Fibroblast of lung (primary cell): ENCODE measurements at places on chromosomes 3 and 15. TPM values are rescaled to one million over a fixed set of nuclear protein-coding genes. Genes with fewer than 3 reads are reported as not detected.
A peak's percentile ranks its signal among the peaks of the same experiment; 100 is the strongest.

- H3K4me3 ChIP-seq = no peak overlapping the region
- H3K36me3 ChIP-seq = no peaks in the 10 kb centered on the region
- no peaks in the 10 kb centered on the region for H3K4me1 ChIP-seq
- no peaks in the 10 kb centered on the region for H3K27me3 ChIP-seq
- H3K27ac ChIP-seq = no peak overlapping the region
- DNase-seq = no peak
Observed at GRCh38 chr15:90214553-90215196, 13.5 kb downstream of the SEMA4B start.

- H3K36me3 ChIP-seq = no peaks in the 10 kb centered on the region
- H3K4me1 ChIP-seq = no peaks in the 10 kb centered on the region
- H3K27ac ChIP-seq = no peak overlapping the region
- no peak for DNase-seq
- H3K27me3 ChIP-seq = no peaks in the 10 kb centered on the region
Observed at GRCh38 chr3:150527464-150528255, 18.6 kb downstream of the SERP1 start.

GRCh38 chr15:36810656-36811449 is 231.4 kb downstream of the CDIN1 start:
- H3K27me3 ChIP-seq = no peaks in the 10 kb centered on the region
- no peak overlapping the region for H3K27ac ChIP-seq
- no peaks in the 10 kb centered on the region for H3K36me3 ChIP-seq
- DNase-seq = no peak
- no peak overlapping the region for H3K4me3 ChIP-seq

LACTB gene
- 22.6 and 29.2 TPM in 2 replicates for total RNA-seq

GRCh38 chr3:161403251-161403650 is 31.9 kb upstream of the SPTSSB start:
- no peaks in the 10 kb centered on the region for H3K4me1 ChIP-seq
- H3K4me3 ChIP-seq = no peak overlapping the region
- DNase-seq = no peak
- H3K27ac ChIP-seq = no peak overlapping the region
- no peaks in the 10 kb centered on the region for H3K36me3 ChIP-seq
- H3K27me3 ChIP-seq = no peaks in the 10 kb centered on the region

GRCh38 chr3:46878781-46879436 is 1.4 kb downstream of the PTH1R start:
- DNase-seq = no peak
- no peak overlapping the region for H3K27ac ChIP-seq
- peaks cover 43% of the 10 kb centered on the region for H3K27me3 ChIP-seq
- H3K36me3 ChIP-seq = no peaks in the 10 kb centered on the region
- H3K4me3 ChIP-seq = no peak overlapping the region

DNA sequence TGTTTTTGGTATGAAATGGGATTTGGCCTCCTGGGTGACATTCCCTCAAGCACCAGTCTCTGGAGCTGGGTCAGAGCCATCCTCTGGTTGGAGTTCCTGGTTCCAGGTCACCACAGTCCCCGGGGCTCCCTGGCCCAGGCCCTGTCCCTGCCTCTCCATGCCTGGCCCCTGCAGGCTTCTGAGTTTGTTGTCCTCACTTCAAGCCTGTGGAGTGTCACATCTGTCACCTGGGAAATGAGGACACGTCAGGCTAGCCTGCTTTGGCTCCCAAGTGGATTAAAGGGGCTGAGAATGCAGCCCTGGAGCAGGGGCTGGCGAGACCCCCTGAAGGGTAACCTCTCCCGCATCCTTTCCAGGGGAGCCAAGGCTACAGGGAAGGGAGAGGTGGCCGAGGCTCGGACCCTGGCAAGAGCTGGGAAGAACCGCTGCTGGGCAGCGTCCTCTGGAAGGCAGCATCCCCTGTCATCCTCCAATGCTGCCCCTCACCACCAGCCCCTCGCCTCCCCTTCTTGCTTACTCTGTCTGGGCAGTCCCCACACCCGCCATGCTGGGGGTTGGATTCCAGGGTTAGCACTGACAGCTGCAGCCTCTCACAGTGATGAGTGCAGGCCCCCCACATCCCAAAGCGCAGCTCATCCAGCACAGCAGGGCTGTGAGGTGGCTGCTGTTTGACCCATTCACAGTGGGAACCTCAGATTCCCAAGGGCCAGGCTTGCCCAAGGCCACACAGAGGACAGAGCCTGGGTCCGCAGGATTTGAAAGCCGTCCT is 75.5 kb upstream of the IQSEC1 start:
- no peaks in the 10 kb centered on the region for H3K4me1 ChIP-seq
- H3K27me3 ChIP-seq = no peaks in the 10 kb centered on the region
- no peak overlapping the region for H3K27ac ChIP-seq
- no peak overlapping the region for H3K4me3 ChIP-seq
- DNase-seq = no peak
- no peaks in the 10 kb centered on the region for H3K36me3 ChIP-seq

GRCh38 chr3:64455351-64455750 is 230.1 kb upstream of the PRICKLE2 start:
- DNase-seq = no peak
- H3K27me3 ChIP-seq = no peaks in the 10 kb centered on the region
- no peaks in the 10 kb centered on the region for H3K36me3 ChIP-seq
- no peaks in the 10 kb centered on the region for H3K4me1 ChIP-seq
- no peak overlapping the region for H3K27ac ChIP-seq

GRCh38 chr3:190696777-190697501 is 165.6 kb downstream of the GMNC start:
- no peaks in the 10 kb centered on the region for H3K4me1 ChIP-seq
- no peaks in the 10 kb centered on the region for H3K36me3 ChIP-seq
- no peak overlapping the region for H3K4me3 ChIP-seq
- no peaks in the 10 kb centered on the region for H3K27me3 ChIP-seq
- DNase-seq = peak; percentile 30
- no peak overlapping the region for H3K27ac ChIP-seq

- peak; percentile 34 for DNase-seq
- H3K27me3 ChIP-seq = no peaks in the 10 kb centered on the region
- no peak overlapping the region for H3K4me3 ChIP-seq
- H3K36me3 ChIP-seq = no peaks in the 10 kb centered on the region
- H3K4me1 ChIP-seq = no peaks in the 10 kb centered on the region
Observed at GRCh38 chr3:11091088-11091590, 63.2 kb upstream of the HRH1 start.

DNA sequence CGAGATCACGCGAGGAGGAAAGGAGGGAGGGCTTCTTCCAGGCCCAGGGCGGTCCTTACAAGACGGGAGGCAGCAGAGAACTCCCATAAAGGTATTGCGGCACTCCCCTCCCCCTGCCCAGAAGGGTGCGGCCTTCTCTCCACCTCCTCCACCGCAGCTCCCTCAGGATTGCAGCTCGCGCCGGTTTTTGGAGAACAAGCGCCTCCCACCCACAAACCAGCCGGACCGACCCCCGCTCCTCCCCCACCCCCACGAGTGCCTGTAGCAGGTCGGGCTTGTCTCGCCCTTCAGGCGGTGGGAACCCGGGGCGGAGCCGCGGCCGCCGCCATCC is 1.1 kb upstream of the SETD5 start:
- H3K4me1 ChIP-seq = peaks cover 5% of the 10 kb centered on the region
- H3K27ac ChIP-seq = peak overlapping the region; percentile 91
- H3K4me3 ChIP-seq = peak overlapping the region; percentile 89
- DNase-seq = peak; percentile 99
- peaks cover 5% of the 10 kb centered on the region for H3K36me3 ChIP-seq
- H3K27me3 ChIP-seq = no peaks in the 10 kb centered on the region

GRCh38 chr15:73650416-73651126 is 17.4 kb upstream of the NPTN start:
- no peaks in the 10 kb centered on the region for H3K4me1 ChIP-seq
- H3K4me3 ChIP-seq = no peak overlapping the region
- no peaks in the 10 kb centered on the region for H3K27me3 ChIP-seq
- H3K27ac ChIP-seq = no peak overlapping the region

GRCh38 chr3:22612927-22613326 is 590.2 kb upstream of the UBE2E2 start:
- no peak overlapping the region for H3K27ac ChIP-seq
- DNase-seq = no peak
- no peaks in the 10 kb centered on the region for H3K4me1 ChIP-seq
- no peaks in the 10 kb centered on the region for H3K36me3 ChIP-seq

REC114 gene
- not detected in 2 replicates for total RNA-seq

POLQ gene
- 3.3 and 4.1 TPM in 2 replicates for total RNA-seq

DAZL gene
- total RNA-seq = not detected in 2 replicates
